ENCODE measurements at places on chromosomes 2 and 18.

DNA sequence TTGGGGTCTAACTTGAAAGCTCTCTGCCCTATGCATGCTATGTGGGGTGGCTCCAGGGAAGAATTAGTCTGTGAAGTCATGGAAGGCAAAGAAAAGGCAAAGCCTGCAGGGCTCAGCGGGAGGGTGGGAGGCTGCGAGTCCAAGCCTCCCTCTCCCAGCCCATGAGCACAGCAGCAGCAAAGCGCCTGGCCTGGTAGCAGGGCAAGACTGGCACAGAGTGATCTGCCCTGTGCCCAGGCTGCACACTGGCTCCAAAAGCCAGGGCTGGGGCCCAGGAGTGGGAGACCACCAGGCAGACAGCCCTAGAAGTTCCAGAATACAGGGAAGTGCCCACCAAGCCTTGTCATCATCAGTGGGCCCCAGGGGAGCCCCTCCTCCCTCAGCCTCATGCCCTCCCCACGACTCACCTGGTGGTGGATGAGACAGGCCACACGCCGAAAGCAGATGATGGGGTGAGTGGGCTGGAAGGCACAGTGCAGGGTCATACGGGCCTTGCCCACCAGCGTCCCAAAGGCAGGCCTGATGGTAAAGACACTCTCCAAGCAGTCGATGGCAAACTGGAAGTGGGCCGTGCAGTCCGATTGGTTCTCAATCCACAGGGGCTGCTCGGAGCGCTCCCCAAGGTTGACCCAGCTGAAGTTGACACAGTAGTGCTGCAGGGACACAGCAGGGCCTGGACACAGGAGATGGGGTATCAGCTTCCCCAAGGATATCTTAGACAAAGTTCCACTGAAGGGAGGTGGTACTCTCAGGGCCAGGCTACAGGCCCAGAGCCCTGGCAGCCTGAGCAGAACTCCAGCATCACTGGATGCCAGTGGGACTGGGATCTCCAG, 12.1 kb downstream of the CFAP65 start:
- no peak for DNase-seq

DNA sequence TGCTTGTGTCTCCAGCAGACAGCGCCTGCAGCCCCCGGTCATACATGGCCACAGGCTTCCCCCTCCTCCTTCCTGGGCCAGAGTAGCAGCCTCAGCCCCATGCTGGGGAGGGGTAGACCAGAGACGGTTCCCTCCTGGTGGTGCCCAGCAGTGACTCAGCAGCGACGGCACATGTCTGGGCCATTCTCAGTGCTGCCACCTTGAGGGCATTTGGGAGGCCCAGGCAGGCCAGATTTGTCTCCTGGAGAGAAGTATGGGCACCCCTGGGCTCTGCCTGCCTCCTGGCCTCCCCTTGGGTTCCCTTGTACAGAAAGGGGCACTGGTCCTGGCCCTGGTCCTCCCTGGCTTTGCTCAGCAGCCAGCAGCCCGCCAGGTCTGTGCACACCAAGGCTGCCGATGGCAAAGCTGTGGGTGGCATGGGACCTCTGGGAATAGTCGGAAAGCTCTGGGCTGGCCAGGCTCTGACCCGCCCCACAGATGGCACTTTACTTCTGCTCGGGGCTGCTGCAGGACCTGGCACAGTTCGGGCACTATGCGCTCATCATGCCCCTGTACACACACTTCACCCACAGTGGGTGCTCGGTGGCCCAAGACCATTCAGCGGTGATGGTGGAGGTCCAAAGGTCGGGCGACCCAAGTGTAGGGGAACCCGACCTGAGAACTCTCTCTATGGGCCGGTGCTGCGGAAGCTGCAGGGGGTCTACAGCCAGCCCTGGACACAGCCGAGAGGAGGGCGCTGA, 11.4 kb upstream of the ALPI start:
- DNase-seq, result peak; percentile 45

DNA sequence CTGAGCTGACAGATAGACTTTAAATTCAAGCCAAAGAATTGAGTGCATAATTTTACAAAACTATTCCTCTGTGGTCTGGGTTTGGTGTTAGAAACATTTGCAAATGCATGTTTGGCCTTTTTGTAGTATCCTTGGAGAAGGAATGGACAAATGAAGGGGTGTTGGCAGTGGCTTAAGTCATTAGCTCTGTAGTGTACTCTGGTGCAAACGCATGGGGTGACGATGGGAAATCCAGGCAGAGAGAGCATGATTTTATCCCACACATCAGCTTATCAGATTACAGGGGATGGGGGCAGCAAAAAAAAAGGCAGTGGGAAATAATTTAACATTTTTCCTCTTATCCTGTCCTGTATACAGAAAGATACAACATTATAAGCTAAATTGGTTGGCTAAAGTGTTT, 320.6 kb downstream of the ZNF516 start:
- DNase-seq, result no peak

DNA sequence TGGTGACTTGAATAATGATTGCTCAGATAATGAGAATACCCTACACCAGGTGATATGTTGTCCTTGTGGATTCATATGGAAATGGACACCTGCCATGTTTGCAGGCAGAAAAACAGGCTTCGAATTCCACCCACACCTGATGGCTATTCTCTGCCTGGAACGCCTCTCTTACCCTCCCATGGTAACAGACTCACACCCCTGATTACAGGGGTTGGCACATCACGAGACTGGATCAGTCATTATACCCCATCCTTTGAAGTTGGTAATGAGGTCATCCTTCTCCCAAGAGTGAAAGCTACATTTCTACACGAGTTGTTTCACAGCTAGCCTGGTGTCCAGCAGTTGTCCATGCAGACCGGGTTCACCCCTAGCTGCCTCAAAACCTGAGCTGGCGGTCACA, 71.4 kb upstream of the MBOAT2 start:
- no peak for DNase-seq

GRCh38 chr2:1633936-1634587, 110.3 kb downstream of the PXDN start:
- DNase-seq, result no peak

GRCh38 chr2:86807468-86808275, 17.0 kb upstream of the CD8A start:
- peak; percentile 82 for DNase-seq

DNA sequence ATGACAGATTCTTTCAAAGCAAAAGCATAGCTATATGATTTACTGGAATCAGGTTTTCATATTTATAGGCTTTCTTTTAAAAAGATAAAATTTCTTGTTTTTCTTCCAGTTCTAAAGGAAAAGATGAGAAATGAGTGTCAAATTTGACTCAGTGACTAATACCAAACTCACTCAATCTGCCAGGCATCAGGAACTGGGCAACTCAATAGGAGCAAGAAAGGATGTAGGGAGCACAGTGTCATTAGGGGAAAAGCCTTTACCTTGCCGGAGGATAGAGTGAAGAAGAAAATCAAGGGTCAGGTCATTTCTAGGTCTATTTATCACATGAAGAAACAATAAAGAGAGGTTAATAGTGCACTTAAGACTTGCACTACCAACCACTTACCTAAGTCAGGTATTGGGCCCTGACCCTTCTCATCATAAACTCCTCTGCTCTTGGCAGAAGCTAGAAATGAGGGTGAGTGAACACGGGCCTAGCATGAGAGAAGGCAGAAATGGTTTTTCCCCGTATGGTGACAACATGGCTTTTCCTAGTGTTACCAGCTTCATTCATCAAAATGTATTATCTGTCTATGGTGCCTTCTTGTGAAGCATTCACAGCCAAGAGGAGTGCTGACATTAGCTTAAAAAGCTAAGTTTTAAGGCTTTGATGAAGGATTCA, 151.0 kb downstream of the ARHGAP15 start:
- DNase-seq, result no peak

- no peak for DNase-seq
Observed at GRCh38 chr2:235511187-235511661, 17.4 kb downstream of the AGAP1 start.

- no peak for DNase-seq
Observed at GRCh38 chr2:151973013-151973900, 125.6 kb downstream of the CACNB4 start.

- DNase-seq, result no peak
Observed at GRCh38 chr2:205593891-205594290, 88.4 kb upstream of the NRP2 start.

DNA sequence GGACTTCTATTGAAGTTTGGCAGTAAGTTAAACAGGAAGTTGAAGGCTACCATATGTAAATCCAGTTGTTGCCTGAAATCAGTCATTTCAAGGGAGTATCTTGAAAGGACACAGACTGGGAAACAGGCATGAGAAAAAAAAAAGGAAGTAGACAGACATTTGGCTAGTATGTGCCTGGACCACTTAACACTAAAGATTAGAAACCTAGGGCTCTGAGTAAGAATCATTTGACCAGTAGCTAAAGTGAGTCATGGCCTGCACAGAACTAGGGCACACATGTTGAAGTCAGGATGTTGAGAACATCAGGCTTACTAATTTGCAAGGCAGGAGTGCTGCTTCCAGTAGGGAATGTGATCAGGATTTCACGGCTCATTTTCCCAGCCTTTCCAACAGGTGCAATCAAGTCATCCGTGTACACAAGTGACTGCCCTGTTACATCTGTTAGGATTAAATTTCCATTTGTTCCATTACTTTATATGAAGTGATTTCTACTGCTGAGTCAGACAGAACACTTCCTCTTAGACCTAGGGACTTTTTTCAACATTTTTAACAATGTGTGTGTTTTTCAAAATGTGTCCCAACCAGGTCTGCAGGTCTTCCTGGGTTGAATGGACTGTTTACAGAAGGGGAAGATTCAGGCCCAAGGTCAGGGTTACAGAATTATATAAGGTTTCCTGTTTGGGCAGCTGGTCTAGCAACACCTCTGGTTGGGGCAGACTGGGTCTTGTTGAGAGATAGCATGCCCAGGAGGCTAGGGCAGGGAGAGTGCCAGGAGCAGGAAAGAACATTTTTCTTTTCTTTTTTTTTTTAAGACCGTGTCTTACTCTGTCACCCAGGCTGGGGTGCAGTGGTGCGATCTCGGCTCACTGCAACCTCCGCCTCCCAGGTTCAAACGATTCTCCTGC, 145.6 kb downstream of the TGIF1 start:
- no peak for DNase-seq

DNA sequence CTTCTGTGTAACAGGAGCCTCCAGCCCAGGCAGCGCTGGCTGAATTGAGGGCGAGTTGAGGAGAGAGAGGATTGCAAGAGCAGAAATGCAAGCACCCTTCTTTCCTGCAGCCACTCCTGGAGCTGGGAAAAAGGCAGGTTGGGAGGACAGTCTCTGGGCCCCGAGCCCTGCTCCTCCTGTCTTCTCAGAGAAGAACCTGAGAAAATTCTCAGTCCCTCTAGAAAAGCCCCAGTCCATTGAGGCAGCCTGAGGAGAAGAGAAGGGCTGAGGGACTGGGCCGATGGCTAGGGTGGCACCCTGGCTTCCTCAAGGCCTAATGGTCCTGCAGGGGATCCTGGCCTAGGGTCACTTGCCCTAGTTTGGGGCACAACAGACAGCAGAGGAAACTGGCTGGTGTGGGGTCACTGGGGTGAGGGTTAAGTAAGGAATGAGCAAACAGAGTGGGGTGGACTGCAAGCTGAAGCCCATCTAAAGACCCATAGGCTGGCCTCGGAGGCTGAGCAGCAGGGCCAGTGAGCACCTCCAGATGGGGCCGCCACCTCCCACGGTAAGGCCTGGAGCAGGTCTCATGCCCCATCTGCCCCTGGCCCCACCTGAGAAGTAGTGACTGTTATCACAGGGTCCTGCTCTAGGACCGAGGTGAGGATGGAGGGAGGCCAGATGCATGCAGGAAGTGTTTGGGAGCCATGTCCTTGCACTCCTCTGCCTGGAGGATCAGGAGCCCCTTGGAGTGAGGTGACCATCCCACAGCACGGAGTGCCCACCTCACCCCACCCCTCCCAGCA, 12.4 kb downstream of the CIB4 start:
- DNase-seq, result no peak

- no peak for DNase-seq
Observed at GRCh38 chr2:181305301-181306123, 151.7 kb upstream of the ITGA4 start.

GRCh38 chr2:88318071-88318955, 134.2 kb downstream of the FOXI3 start:
- no peak for DNase-seq

GRCh38 chr2:42878581-42878980, 86.2 kb upstream of the HAAO start:
- no peak for DNase-seq
